ENCODE measurements at places on chromosomes 6 and 20.

DNA sequence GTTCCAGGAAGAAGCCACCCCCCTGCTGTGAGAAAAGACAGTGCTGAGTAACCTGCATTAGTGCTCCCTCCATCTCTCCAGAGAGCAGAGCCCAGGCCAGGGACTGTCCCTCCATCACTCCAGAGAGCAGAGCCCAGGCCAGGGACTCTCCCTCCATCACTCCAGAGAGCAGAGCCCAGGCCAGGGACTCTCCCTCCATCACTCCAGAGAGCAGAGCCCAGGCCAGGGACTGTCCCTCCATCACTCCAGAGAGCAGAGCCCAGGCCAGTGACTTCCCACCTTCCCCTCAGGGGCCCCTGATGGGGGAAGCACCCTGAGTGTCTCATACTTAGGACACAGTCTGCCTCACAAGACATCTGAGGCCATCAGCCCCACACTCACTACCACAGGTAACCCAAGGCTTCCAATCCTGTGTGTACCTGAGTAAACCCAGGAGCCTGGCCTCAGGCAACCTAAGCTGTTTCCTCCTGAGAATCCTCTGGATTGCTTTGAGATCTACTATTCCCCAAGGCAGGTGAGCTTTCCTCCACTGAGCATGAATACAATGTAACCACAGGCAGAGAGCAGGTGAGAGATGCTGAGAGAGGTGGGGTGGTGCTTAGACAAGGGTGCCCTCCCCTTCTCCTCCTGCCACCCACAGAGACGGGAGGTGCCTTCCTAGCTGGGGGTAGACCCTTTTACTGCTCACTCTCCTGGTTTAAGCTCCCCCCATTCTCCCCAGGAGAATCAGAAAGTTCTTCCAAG, 4.9 kb downstream of the TBXT start:
- no peak for DNase-seq

DNA sequence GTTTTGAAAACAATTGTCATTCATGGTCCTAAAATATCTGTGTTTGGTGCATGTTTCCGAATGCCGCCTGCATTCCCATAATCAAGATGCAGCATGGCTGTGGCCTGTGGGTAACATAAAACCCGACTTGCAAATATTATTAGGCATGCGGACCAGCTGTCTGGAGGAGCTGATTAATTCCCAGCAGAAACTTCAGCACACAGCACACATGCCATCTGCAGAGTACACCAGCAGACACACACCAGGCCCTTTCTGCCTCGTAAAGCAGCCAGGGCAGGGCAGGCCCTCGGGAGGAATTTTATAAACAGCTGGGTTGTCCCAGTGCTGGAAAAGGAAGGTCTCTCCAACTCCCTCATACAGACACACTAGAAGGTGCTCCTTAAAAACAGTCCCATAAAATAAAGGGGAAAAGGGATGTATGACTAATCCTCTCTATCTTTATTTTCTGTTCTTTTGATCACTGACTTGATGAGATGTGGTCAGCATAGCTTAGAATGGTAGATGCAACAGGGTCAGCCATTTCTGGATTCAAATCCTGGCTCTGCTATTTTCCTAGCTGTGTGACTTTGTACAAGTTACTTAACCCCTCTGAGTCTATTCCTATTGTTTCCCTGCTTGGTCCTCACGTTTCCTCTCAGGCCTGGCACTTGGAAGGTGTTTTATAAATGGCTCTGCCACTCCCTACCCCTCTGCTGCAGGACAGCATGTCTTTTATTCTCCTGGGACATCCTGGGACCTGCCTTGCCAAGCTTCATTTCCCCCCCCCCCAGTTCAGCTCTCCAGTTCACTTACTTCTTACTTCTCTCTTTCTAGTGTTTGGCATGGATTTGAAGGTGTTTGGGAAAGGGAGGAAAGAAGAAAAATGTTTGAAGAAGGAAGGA, 85.9 kb upstream of the TRAF3IP2 start:
- no peak for DNase-seq

DNA sequence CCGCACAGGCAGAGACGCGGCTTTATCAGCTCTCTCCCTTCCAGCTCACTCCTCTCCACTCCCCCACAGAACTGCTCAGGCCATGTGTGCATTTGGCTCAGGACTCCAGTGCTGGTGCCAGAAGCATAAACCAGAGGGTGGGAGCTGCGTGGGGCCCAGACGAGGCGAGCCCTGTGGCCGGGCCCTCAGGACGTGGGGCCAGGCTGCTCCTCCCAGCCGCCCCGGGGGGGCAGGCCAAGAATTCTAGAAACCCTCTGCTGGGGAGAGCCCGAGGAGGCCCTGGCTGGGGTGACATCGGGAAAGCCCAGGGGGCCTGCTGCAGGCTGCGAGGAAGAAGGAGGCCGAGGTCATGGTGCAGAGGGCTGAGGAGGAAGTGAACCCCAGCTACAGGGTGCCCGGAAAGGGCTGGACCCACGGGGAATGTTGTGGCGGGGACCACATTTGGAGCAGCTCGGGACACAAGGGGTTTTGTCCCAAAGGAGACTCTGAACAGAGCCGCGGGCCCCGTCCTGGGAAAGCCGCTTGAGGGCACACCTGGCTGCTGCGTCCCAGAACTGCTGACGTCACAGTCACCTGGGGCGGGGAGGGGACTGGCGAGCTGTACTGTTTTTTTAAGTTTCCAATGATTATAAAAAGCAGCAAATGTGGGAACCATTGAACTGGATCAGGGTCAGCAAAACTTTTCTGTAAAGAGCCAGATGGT, 107.1 kb downstream of the BANF2 start:
- no peak for DNase-seq

GRCh38 chr6:150183105-150183504, 40.3 kb downstream of the PPP1R14C start:
- no peak for DNase-seq

GRCh38 chr20:1637755-1638154, 17.9 kb upstream of the SIRPB1 start:
- no peak for DNase-seq

DNA sequence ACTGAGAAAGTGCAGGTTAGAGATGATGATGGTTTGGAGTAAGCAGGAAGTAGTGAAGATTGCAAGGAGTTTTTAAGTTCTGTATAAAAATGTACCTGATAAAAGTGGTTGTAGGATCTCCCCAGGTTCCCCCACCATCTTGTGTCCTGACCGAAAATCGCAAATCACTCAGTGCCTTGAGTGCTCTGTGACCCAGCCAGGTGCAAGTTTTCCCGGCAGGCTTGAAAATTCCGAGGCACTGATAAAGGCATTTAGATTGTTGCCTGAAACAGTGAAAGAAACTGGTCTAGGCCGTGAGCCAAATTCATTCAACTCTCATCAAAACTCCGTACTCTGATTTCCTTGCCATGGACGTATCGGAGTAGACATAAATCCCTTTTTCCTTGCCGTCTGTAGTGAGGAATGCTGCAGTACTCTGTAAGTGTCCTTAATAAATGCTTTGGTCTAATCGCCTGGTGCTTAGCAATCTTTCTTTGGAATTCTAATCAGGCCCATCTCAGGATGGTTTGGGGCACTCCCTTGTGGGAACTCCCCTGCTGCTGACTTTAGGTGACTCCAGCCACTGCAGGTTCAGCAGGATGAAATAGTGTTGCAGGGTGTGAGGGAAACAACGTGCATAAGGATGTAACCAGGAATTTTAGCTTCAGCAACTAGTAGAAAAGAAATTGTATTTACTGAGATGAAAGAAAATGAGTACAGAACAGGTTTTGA, 1199.8 kb upstream of the MAP3K7 start:
- no peak for DNase-seq

GRCh38 chr6:89295981-89296380, 19.1 kb downstream of the GABRR2 start:
- DNase-seq: no peak

- DNase-seq: no peak
These were observed 31.2 kb upstream of the RALGAPA2 start for GRCh38 chr20:20743511-20744169.

- no peak for DNase-seq
These were observed 670.2 kb downstream of the RFPL4B start for GRCh38 chr6:113017353-113017752.

- no peak for DNase-seq
These were observed 1.4 kb upstream of the RNF8 start for GRCh38 chr6:37352384-37352783.

GRCh38 chr20:20498076-20498861, 130.4 kb downstream of the INSM1 start:
- no peak for DNase-seq

- DNase-seq: no peak
These were observed 537.9 kb downstream of the CD83 start for GRCh38 chr6:14655201-14656061.

DNA sequence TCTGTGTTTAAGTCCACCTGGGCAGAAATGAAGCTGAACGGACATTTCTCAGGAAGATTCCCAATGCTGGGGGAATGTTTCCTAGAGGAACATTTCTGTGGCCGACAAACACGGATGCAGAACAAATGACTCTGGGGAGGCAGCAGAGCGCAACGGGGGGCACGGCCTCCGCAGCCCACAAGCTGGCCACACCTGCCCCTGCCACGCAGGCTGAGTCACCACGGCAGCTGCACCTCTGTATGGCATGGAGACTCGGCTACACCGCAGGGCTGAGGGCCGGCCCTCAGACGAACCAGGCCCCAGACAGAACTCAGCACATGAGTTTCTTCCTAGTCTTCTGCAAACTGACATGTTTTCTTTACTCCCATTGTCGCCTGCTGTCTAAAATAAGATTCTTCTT, 10.0 kb upstream of the PRR18 start:
- no peak for DNase-seq

DNA sequence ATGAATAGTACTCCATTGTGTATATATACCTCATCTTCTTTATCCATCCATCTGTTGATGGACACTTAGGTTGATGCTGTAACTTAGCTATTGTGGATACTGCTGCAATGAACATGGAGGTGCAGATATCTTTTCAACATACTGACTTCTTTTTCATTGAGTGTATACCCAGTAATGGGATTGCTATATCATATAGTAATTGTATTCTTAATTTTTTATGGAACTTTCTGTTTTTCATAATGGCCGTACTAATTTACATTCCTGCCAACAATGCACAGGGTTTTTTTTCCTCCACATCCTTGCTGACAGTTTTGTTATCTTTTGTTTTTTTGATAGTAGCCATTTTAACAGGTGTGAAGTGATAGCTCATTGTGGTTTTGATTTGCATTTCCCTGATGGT, 5.2 kb downstream of the CCN2 start:
- no peak for DNase-seq

- DNase-seq: no peak
These were observed 68.7 kb downstream of the FILIP1 start for GRCh38 chr6:75424618-75425548.

DNA sequence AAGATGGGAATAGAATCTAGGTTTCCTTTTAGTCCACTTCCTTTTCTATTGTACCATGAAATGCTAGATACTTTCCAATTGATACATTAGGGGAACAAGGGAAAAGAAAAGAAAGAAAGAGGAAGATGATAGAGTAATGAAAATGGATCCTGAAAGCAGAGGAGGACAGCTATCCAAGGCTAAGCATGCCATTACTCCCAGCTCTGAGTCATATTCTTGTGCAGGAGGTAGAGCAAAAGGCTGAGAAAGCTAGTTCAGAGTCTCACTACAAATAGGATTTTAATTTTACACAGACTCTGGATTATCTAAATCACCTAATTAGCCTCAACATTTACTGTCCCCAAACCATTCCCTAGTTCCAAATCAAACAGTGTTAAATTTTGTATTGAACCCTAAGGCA, 23.6 kb downstream of the RWDD2A start:
- DNase-seq: no peak

DNA sequence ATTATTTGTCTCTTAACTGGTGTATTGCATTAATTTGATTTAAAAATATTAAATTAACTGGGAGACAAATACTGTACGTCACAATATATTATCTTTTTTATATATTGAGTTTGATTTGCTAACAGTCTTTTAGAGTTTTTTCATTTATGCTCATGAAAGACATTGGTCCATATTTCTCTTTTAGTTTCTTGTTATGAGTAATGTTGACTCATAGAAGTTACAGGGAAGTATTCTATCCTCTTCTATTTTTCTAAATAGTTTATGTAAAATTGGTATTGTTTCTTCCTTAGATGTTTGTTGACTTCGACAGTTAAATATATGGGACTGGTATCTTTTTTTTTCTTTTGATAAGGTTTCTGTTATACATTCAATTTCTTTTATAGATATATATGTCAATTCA, 1115.6 kb upstream of the CITED2 start:
- DNase-seq: no peak

DNA sequence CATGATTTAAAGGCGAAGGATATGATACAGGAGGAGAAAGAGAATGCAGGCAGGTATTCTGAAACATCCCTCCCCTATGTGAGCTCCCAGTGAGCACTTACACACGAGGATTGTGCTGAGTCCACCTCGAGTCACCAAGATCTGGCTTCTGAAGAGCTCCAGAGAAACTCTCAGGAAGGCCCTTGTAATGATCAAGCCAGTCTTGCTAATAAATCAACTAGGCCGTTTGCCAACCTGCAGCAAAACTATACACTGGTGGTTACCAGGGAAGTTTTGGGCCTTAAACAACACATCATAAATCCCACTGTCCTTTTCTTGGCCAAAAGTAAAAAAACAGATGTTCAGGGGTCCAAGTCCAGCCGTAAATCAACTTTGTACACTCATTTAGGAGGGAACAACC, 79.2 kb downstream of the STXBP5 start:
- no peak for DNase-seq

GRCh38 chr6:105978974-105979373, 107.2 kb upstream of the PRDM1 start:
- no peak for DNase-seq

- no peak for DNase-seq
These were observed 46.9 kb downstream of the MAP3K4 start for GRCh38 chr6:161038229-161039031.

GRCh38 chr6:152648105-152648504, 10.9 kb upstream of the SYNE1 start:
- no peak for DNase-seq

GRCh38 chr6:63685446-63686379, 50.1 kb downstream of the PHF3 start:
- no peak for DNase-seq

GRCh38 chr6:106574741-106575458, 54.4 kb downstream of the RTN4IP1 start:
- DNase-seq: no peak

DNA sequence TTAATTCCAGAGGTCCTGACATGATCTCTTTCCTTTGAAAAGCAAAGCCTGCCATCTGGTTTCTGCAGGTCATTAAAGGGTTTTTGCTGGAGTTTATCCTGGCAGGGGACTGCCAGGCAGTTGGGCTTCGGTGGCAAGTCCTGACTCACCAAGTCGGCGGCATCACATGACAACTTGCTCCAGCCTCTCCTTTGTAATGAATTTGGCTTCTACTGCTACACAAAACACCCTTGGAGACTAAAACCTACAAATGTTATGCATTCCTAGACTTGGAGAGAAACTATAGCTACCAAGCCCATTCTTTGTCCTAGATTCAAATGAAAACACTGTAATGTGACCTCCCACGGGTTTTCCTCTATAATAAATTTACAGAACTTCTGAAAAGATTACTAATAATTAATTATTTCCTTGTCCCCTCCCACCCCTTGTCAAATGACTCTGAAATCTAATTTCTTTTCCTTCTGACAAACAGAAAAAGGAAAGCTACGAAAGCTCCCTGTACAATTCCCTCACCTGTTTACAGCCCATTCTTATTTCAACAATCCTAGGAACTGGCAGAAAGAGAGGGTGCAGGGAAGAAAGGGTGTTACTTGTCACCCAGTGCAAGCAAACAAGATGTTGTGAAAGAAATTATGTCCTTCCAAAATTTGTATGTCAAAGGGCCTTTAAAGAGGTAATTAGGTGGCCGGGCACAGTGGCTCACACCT, 62.9 kb downstream of the QRSL1 start:
- DNase-seq: no peak

Measured in stimulated activated CD4-positive, alpha-beta T cell treated with anti-CD3 and anti-CD28 coated beads, Interleukin-2, amount 100 ng/mL, for 48 hours (primary cell).